ENCODE measurements at places on chromosomes 5 and 9.

GRCh38 chr9:18778846-18779245 is 254.2 kb downstream of the SAXO1 start:
- no peak for DNase-seq

- DNase-seq = no peak
Measured at GRCh38 chr5:11384441-11385250, 519.6 kb downstream of the CTNND2 start.

DNA sequence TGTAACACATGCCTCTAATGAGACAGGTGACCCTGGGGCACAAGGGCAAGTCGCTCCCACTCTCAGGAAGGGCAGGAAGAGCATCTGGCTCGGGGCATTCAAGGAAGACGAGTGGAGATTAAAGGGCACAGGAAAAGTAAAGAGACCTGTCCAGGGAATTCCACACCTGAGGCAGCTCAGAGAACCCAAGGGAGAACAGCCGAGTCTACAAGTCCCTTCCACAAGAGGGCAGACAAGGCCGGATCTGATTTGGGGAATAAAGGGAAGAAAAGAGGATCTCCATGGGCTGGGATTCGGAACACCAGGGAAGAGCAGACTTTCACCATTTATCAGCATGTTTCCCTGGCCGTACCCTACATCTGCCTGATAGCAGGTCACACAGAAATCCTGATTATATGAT is 28.1 kb downstream of the GPX3 start:
- no peak for DNase-seq

GRCh38 chr9:37126214-37126788 is 5.9 kb downstream of the ZCCHC7 start:
- no peak for DNase-seq

DNA sequence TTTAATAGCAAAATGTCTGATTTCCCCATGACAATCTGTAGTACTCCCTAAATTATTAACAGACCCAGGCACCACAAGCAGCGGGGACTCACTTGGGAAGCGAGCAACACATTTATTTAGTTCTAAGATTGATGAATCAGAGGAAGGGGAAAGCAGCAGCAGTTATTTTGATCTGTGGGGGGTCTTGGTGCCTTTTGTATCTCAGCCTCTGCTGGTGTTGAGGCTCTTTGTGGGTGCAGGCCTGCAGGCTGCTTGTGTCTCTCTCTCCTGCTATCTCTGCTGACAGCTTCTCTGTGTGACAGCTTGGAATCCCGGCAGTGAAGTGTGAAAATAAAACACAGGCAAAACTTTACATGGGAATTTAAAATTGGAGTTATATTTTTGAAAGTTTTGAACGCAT is 878.2 kb upstream of the DMAC1 start:
- DNase-seq = no peak
